ENCODE measurements at places on chromosomes 12 and 14. TPM values are rescaled to one million over a fixed set of nuclear protein-coding genes. Genes with fewer than 3 reads are reported as not detected.

GRCh38 chr12:92764831-92765230, 62.0 kb downstream of the PLEKHG7 start:
- H3K36me3 ChIP-seq: no peaks in the 10 kb centered on the region
- no peak overlapping the region for H3K27ac ChIP-seq
- H3K27me3 ChIP-seq: no peaks in the 10 kb centered on the region
- peaks cover 3% of the 10 kb centered on the region for H3K4me1 ChIP-seq
- H3K4me3 ChIP-seq: no peak overlapping the region
- no peak for DNase-seq

DNA sequence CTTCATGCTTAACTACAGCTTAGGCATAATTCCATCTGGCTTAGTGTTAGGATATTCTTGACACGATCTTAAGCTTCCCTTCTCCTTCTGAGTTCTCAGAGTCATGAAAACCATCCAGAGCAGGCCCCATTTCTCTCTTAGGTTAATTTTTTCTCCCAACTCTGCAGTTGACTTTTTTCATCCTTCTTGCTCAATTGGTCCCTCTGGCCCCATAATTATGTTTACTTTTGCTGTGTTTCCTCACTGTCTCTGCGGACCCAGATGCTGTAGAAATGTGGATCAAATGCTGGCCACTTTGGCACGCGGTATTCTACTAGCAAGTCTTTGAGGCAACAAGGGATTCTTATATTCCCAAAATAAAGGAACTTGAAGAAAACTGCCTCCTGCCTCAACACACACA, 9.5 kb downstream of the TMEM132C start:
- H3K36me3 ChIP-seq: no peaks in the 10 kb centered on the region
- H3K4me3 ChIP-seq: no peak overlapping the region
- DNase-seq: no peak
- H3K4me1 ChIP-seq: no peaks in the 10 kb centered on the region
- no peaks in the 10 kb centered on the region for H3K27me3 ChIP-seq

- no peaks in the 10 kb centered on the region for H3K36me3 ChIP-seq
- no peak overlapping the region for H3K4me3 ChIP-seq
- peaks cover 13% of the 10 kb centered on the region for H3K4me1 ChIP-seq
- DNase-seq: no peak
- H3K27me3 ChIP-seq: no peaks in the 10 kb centered on the region
Measured at GRCh38 chr14:24381363-24382063, 13.5 kb downstream of the NFATC4 start.

The A2M gene
- 151 TPM for total RNA-seq

The SLC2A14 gene
- total RNA-seq: 54.3 TPM

GRCh38 chr12:56863789-56864188, 70.4 kb downstream of the SDR9C7 start:
- no peaks in the 10 kb centered on the region for H3K27me3 ChIP-seq
- no peak overlapping the region for H3K27ac ChIP-seq
- H3K4me3 ChIP-seq: no peak overlapping the region
- no peaks in the 10 kb centered on the region for H3K4me1 ChIP-seq
- DNase-seq: no peak

GRCh38 chr14:54146601-54147000, 190.0 kb upstream of the BMP4 start:
- H3K4me3 ChIP-seq: no peak overlapping the region
- H3K36me3 ChIP-seq: no peaks in the 10 kb centered on the region
- no peak for DNase-seq
- no peaks in the 10 kb centered on the region for H3K4me1 ChIP-seq

GRCh38 chr14:98909251-98909944, 362.6 kb downstream of the BCL11B start:
- no peaks in the 10 kb centered on the region for H3K27me3 ChIP-seq
- H3K27ac ChIP-seq: no peak overlapping the region
- peaks cover 4% of the 10 kb centered on the region for H3K4me1 ChIP-seq
- no peak overlapping the region for H3K4me3 ChIP-seq
- no peaks in the 10 kb centered on the region for H3K36me3 ChIP-seq
- no peak for DNase-seq

GRCh38 chr12:119239040-119239439, 60.3 kb downstream of the HSPB8 start:
- no peaks in the 10 kb centered on the region for H3K27me3 ChIP-seq
- H3K36me3 ChIP-seq: no peaks in the 10 kb centered on the region
- no peaks in the 10 kb centered on the region for H3K4me1 ChIP-seq
- H3K4me3 ChIP-seq: no peak overlapping the region
- H3K27ac ChIP-seq: no peak overlapping the region

DNA sequence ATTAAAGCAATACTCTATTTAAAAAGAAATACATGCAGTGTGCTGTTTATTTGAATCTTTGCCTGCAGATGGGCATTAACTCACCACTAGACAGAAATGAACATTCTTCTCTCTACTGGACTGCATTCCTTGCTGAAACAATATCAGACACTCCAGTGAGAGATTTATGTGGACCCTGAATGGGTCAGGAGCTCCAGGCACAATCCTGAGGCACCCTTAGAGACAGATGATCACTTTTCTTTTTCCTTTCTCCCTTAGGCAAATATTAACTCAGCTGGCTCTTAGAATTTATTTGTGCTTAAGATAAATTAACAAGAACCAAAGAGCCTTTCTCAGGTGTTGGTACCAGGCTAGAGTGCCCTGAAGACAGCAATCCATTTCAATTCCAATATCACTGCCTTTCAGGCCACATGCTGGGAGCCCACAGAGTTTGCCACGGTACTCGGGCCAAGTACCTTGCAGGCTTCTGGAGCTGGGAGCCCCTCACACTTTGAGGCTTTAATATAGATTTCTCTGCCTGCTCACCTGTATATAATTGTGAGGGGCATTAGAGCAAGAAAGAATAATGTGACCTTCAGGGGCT, 173.0 kb downstream of the EMP1 start:
- DNase-seq: no peak
- no peaks in the 10 kb centered on the region for H3K36me3 ChIP-seq
- no peak overlapping the region for H3K27ac ChIP-seq
- no peak overlapping the region for H3K4me3 ChIP-seq
- no peaks in the 10 kb centered on the region for H3K4me1 ChIP-seq
- no peaks in the 10 kb centered on the region for H3K27me3 ChIP-seq

GRCh38 chr12:128977441-128977840, 124.2 kb downstream of the GLT1D1 start:
- no peaks in the 10 kb centered on the region for H3K4me1 ChIP-seq
- DNase-seq: no peak
- H3K27ac ChIP-seq: no peak overlapping the region
- H3K27me3 ChIP-seq: no peaks in the 10 kb centered on the region
- no peak overlapping the region for H3K4me3 ChIP-seq
- no peaks in the 10 kb centered on the region for H3K36me3 ChIP-seq

DNA sequence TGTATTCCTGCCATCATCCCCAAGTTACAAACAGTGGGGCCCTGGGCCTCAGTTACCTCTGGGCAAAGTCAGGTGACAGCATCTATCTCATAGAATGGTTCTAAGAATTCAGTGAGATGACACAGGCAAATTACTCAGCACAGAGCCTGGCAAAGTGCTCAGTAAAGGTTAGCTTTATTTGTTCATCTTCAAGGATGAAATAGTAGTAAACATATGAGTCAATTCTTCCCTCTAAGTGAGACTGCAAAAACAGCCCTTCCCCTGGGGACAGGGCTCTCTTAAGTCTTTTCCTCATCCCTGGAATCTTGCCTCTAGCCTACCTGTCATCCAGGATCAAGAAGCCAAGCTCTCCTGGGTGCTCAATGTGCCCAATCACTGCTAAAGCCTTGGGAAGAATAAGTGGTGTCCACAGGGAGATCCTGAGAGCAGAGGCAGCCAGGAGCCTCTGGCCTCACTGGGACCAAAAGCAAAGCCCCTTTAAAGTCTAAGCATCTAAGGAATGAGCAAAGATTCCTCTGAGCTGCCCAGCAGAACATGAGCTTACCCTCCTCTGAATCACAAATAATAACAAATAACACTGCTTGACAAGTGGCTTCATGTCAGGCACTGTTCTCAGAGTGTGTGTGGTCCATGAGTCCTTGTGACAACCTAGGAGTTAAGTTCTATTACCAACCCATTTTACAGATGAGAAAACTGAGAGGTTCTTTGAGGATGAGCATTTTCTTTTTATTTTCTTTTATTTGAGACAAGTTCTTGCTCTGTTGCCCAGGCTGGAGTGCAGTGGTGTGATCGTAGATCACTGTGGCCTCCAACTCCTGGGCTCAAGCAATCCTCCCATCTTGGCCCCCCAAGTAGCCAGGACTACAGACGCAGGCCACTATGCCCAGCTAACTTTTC, 12.1 kb downstream of the NUAK1 start:
- H3K4me3 ChIP-seq: no peak overlapping the region
- peaks cover 4% of the 10 kb centered on the region for H3K4me1 ChIP-seq
- no peak overlapping the region for H3K27ac ChIP-seq
- no peaks in the 10 kb centered on the region for H3K36me3 ChIP-seq

The DDX51 gene
- 32.8 TPM for total RNA-seq

DNA sequence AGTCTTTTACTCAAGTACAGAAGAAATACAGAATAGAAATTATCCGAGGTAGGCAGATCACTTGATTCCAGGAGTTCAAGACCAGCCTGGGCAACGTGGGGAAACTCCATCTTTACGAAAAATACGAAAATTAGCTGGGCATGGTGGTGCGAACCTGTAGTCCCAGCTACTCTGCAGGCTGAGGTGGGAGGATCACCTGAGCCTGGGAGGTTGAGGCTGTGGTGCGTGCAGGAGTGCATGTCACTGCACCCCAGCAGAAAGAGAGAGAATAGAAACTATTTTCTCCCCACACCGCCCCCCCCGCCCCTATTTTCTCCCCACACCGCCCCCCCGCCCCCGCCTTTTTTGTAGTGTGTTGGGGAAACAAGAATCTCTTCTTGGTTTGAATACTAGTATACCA, 2.2 kb downstream of the DNM1L start:
- no peak overlapping the region for H3K4me3 ChIP-seq
- H3K27me3 ChIP-seq: no peaks in the 10 kb centered on the region
- DNase-seq: no peak
- H3K36me3 ChIP-seq: no peaks in the 10 kb centered on the region
- H3K27ac ChIP-seq: no peak overlapping the region

DNA sequence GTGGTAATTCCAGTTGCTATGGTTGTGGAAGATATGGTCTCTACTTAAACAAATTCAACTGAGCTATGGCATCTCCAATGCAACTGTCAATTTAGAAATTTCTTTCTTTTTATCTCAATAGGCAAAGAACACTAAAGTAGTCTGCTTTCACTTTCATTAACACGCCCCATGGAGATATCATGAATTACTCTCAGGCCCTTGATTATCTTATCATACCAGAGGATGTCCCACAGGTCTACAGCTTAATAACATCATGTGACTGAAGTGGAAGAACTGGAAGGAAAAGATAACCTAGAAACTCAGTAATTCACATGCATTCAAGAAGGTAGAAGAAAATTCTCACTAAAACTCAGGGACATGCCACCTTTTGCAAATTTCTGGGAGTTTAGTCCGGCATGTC, 114.3 kb downstream of the FLRT2 start:
- no peak overlapping the region for H3K27ac ChIP-seq
- DNase-seq: no peak
- no peak overlapping the region for H3K4me3 ChIP-seq
- H3K27me3 ChIP-seq: no peaks in the 10 kb centered on the region
- H3K36me3 ChIP-seq: no peaks in the 10 kb centered on the region

The GALNT8 gene
- total RNA-seq: 7.4 TPM

The REP15 gene
- total RNA-seq: 1.1 TPM
